ENCODE measurements at places on chromosomes 2 and 18.

GRCh38 chr2:217943446-217944321 lies 59.1 kb downstream of the TNS1 start:
- peak; percentile 70 for DNase-seq

- DNase-seq: no peak
Measured at GRCh38 chr2:156505696-156506095, 69.5 kb downstream of the GPD2 start.

GRCh38 chr2:179454443-179455171 lies 190.0 kb upstream of the SESTD1 start:
- no peak for DNase-seq

GRCh38 chr2:182672466-182673165 lies 43.4 kb upstream of the DNAJC10 start:
- DNase-seq: no peak

GRCh38 chr18:58871514-58872420 lies 7.1 kb downstream of the ZNF532 start:
- no peak for DNase-seq

- peak; percentile 50 for DNase-seq
Measured at GRCh38 chr18:67417864-67418523, 98.5 kb downstream of the DSEL start.

DNA sequence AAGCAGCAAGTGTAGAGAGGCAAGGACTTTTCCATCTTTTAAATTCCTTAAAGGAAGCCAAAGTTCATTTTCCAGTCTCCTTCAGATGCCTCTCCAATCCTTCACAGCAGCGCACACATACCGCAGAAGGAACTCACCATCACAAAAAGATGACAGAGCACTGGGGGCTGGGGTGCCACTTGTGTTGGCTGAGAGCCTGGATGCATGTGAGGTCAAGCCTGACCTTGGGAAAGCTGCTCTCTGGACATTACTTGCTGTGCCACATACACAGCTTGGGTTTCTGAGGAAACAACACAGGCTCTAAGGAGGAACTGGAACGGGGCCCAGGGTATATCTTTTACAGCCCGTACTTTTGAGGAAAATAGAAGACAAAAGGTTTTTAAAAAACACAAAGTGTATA lies 364.3 kb upstream of the MEX3C start:
- no peak for DNase-seq

DNA sequence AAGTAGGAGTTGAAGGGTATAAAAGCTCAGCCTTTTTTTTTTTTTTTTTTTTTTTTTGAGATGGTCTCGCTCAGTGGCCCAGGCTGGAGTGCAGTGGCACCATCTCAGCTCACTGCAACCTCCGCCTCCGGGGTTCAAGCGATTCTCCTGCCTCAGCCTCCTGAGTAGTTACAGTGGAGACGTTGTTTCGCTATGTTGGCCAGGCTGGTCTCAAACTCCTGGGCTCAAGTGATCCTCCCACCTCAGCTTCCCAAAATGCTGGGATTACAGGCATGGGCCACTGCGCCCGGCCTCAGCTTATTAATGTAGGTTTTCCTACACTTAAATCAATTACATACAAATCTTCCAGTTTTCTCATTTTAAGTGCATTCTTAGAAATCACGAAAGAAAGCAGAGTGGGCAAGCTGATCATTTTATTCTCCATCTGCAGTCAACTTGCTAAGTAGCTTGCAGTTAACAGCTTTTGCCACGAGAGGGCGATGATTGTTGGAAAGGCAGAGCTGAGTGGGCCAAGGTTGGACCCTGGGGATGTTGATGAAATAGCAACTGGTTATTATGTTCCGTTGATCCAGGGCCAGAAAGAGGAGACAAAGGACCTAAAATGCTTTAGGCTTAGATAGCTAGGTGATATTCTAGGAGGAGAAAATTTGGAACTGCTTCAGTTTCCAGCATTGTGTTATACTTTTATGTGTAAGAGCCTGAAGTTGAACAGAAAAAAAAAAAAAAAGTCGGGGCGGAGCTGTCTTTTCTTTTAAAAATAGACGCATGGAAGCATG lies 234.4 kb upstream of the EPAS1 start:
- peak; percentile 78 for DNase-seq

DNA sequence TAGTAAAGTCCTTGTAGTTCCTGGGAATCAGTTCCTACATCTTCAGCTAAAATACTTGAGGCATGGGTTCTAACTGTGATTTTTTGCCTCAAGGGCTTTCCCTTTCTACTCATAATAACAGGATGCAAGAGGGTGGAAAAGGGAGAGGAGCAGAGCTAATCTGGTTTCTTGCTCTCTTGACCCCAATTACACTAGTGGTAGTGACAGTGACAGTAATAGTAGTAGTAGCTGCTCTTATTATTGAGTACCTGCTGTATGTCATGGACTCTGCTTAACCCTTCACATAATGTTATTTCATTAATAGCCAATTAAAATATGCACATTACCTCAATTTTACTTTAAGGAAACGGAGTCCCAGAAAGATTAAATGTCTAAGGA lies 214.8 kb upstream of the HNRNPA3 start:
- no peak for DNase-seq
